ENCODE measurements at places on chromosomes 12 and 14.

DNA sequence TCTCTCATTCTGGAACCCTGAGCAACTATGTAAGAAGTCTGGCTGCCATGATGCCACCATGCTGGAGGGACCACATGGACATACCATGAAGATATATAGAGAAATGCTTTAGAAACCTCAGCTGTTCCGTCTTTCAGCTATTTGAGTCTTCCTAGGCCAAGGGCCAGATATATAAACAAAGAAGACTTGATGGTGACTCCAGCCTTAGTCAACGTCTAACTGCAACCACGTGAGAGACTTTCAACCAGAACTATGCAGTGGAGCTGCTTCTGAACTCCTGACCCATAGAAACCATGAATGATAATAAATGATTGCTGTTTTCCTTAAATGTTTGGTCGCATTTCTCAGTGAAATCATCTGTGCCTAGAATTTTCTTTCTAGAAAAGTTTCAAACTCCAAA is 20.0 kb upstream of the KITLG start:
- no peak for DNase-seq

DNA sequence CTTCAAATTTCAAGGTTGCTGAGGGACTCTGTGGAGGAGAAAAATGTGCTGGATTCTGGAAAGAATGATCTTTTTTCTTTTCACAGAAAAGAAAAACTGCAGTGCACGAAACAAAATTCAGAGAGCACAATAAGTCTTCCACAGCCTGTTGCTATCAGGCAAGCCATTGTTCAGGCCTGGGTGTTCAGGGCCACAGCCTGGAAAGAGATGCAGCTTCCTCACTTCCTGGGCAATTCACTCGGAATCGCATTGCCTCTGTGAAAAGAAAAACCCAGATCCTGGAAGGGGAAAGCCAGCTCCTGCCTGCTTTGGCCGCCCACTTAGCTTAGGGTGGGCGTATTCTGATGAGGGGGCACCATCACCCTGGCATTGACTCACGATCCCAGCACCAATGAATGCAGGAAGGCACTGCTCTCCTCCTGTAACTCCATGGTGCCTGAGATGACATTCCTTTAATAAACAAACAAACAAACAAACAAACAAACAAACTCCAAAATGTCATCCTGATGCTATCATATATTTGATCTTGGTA is 863.9 kb downstream of the BCL11B start:
- DNase-seq = no peak

GRCh38 chr14:22276913-22277816 is 311.9 kb downstream of the DAD1 start:
- DNase-seq = peak; percentile 49

DNA sequence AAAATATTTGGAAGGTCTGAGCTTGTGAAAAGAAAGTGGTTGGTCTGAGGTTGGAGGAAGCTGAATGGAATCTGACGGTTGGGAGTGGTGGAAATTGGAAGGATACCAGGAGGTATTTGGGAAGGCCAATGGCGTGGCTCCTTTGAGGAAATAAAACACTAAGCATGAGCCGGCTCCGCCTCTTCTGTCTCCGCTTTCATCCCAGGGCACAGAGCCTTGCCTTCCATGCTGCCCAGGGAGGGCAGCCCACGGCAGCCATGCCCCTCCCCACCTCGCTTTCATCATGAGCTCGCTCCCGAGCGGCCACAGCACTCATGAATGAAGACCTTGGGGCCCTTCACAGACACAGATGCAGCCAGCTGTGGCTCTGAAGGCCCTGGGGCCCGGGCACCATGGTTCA is 36.2 kb downstream of the HSP90AA1 start:
- peak; percentile 87 for DNase-seq

DNA sequence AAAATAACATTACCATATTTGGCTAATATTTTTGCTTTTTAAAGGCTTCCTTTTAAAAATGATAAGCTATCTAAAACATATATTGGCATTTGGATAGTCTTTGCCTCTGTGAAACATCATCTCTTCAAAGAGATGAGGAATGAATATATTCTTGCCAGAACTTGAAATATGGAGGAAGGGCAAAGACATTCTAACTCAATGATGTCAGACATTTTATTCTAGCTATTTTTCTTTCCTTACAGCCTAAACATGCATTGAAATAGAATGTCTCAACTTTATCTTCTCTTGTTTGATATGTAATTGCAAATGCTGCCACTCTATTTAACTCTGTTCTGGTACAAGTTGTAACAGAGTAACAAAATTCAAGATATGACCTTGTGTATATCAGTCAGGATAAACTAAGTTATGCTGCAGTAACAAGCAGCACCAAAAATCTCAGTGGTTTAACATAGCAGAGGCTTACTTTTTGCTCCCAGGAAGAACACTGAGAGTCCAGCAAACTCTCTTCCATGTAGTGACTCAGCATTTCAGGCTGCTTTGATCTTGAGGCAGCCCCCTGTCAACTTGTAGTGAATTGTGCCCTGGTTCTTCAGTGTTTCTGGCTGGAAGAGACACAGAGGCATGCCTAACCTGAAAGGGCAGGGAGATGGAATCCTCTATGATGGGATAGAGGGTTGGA is 11.0 kb downstream of the IRAK3 start:
- DNase-seq = no peak

- DNase-seq = no peak
These were observed 881 bp downstream of the PYGL start for GRCh38 chr14:50943261-50943942.

DNA sequence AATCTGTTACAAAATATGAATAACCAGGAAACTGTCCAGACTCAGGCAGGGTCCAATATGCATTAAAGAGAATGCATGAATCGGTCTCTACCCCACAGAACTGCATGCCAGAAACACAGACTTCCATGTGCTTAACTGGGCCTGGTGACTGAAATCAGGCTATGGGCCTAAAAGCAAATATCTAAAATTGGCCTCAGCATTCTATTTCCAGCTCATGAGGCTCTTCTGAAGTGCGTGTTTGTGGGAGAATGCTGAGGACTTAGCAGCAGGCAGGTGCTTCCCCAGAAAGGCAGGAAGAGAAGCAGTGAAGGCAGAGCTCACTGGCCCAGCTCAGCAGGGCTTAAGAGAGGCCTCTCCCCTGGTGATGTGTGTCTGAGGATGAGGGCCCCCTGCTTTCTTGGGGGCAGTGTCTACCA is 48.5 kb downstream of the ADGRD1 start:
- peak; percentile 30 for DNase-seq

- no peak for DNase-seq
These were observed 199.6 kb upstream of the DIO3 start for GRCh38 chr14:101361451-101362433.

DNA sequence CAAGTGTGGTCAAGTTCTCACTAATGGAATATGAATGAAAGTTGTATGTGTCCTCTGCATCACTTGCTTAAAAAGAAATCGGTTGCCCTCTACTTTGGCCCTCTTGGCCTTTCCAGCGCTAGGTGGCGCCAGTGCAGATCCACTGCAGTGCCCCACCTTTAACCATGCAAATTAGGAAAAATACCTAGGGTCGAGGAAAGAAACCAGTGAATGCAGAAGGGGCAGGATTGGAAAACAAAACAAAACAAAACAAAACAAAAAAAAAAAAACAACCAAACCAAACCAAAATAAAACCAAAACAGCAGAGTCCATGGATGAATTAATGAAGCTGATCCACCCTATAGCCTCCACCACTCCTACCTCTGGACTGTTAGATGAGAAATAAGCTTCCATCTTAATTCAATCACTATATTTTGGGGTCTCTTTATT is 12.9 kb upstream of the NEMF start:
- peak; percentile 73 for DNase-seq

GRCh38 chr12:100267603-100268281 is 765 bp downstream of the SCYL2 start:
- no peak for DNase-seq

- peak; percentile 78 for DNase-seq
These were observed at the start of gene OAS3 for GRCh38 chr12:112937741-112938719. Gene OAS3 (plus strand): TSS chr12:112938474. CDS start chr12:112938531, 57 bp downstream.

DNA sequence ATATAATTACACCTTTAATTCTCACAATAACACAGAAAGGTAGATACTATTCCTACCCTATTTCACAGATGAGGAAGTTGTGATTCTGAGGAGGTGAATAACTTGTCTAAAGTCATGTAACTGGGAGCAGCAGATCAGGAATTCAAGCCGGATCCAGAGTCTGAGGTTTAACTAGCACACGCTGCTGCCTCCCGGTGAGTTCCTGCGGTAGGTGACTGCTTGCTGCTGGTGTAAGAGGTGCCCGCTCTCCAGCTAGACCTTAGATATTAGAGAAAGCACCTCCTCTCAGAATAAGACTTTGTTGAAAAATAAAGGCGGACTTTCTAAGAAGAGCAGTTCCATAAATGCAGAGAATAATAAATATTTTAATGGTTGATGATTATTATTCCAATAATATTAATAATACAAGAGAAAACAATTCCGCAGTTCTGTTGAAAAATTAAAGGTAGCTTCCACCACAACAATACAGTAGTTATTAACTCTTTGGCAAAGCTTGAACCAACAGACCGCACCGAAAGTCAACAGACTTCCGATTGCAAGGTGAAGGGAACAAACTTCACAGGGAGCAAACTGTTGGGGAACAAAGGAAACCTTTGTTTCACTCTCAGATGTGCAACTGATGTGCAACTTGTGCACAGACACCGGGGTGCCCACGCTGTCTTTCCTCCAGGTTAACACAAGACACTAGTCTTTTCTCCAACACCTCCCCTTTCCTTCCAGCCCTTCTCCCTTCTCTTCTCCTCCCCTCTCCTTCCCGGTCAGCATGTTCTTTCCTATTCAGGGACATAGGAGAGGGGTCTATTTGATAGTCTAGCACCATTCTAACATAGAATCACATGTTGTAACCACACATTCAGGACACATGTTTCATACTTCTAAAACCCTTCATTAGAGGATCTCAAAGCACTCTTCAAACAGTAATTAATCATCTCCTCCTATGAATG is 73.2 kb upstream of the EGLN3 start:
- DNase-seq = no peak

- DNase-seq = peak; percentile 7
These were observed 203.4 kb upstream of the DDHD1 start for GRCh38 chr14:53356361-53357150.

GRCh38 chr14:104284107-104284592 is 145.8 kb downstream of the KIF26A start:
- DNase-seq = no peak

DNA sequence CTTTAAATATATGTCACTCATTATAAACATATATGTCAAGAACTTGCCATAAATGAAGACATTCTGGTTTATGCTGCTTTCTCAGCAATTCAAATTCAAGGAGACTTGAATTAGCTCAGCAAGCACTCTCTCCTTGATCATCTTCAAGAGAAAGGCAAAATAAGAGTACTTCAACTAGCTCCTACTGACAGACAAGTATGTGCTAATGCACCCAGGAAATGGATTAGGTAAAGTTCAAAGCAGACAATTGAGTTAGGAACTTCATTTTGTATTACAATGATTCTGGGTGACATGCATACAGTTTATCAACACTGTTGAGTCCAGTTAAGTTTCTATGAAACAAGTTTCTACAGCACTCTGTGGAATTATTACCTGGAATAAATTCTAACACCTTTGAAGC is 455.9 kb upstream of the USP15 start:
- DNase-seq = no peak

DNA sequence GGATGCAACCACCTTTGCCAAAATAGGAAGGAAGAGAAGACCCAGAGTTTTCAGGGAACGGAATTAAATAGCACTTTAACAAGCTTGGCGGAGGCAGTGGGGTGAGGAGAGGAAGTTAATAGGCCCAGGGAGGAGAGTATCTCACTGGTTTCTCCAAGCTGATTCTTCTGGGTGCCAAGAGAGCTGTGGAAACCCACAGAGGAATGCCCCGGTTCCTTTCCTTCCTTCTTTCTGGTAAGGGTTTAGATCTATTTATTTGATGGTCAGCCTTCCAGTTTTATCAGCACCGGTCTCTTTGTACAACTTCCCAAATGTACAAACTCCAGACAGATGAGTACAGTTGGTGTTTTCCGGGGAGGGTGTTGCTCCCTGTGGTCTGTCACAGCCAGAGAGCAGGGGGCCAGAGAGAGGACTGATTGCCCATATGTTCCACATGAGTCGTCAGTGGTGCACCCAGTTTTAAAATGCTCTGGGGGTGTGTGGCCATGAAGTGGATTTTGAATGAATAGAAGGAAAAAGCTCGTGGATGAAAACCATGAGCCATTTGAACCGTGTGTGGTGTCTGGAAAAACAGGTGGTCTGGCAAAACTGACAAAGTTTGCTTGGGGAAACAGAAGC is 26.6 kb downstream of the PRKCH start:
- no peak for DNase-seq

DNA sequence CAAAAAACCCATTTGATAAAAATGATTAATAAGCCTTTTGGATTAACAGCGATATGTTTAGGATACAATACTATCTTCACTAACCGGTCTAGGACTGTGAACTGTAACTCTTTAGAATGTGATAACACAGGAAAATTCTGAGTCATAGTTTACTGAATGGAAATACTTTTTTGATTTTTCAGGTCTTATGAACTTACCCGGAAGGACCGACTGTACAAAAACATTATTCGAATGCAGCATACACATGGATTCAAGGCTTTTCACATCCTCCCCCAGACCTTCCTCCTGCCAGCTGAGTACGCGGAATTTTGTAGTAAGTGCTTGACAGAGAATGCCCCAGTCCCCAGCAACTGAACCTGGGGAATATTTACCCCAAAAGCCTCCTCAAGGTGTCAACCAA is 29.0 kb downstream of the TTLL5 start:
- no peak for DNase-seq

DNA sequence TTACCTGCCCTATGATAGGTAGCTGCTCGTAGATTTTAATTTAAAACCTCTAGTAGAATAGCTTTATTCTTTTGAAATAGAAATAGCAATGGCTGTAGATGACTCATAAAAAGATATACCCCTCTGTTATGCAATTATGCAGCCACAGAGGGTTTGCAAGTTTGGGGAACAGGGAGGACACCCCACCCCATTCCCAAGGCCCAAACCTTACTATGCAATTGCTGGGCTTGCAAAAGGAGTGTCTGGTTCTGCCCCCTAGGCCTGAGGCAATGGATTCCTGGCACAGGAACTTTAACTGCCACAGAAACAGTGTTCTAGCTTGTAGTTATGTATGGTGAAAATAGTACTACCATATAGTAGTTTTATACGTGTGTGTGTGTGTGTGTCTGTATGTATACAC is 403.3 kb downstream of the ADAMTS20 start:
- DNase-seq = no peak

DNA sequence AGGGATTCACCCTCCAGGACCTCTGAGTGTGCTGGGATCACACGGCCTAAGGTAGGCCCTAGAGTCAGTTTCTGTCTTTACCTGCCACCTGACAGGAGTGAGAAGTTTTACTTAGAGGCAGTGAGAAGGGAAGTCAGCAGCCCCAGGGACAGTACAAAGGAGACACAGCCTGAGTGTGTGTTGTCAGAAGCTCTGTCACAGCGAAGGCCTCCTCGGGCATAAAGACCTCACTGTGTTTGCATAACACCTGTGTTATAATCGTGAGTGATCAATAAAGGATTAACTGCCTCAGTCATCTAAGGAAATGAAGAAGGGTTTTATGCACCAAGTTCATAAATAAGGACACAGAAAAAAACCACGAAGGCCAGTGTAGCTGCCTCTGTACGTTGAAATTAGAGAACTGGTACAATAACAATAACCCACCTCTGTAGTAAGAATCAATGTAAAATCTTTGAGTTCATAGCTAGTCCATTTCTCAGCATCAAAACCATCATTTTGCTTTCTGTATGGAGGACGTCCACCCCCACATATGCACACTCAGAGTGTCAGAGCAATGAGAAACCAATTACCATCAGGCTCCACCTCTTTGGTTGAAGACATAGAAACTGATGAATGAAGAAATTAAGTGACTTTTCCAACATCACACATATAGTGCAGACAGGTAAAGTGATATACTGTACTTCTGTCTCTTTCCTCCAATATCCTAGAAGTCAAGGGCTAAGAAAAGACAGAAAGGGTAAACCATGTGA is 159.3 kb downstream of the DAD1 start:
- DNase-seq = no peak

GRCh38 chr14:65153101-65153500 is 50.8 kb upstream of the MAX start:
- DNase-seq = peak; percentile 49
